Colonic mucosa (tissue), 4 donors: ENCODE measurements at places on chromosomes 12 and 14. TPM values are rescaled to one million over a fixed set of nuclear protein-coding genes. Genes with fewer than 3 reads are reported as not detected.

GRCh38 chr12:99235381-99235780 is 412.2 kb upstream of the GARIN6 start:
- H3K27me3 ChIP-seq, result no peaks in the 10 kb centered on the region
- no peak overlapping the region for H3K27ac ChIP-seq
- no peaks in the 10 kb centered on the region for H3K4me1 ChIP-seq

- no peaks in the 10 kb centered on the region for H3K4me1 ChIP-seq
- H3K36me3 ChIP-seq, result no peaks in the 10 kb centered on the region
- no peak overlapping the region for H3K27ac ChIP-seq
- DNase-seq, result no peak
- H3K4me3 ChIP-seq, result no peak overlapping the region
These were observed 73.7 kb downstream of the BBS10 start for GRCh38 chr12:76274420-76275083.

DNA sequence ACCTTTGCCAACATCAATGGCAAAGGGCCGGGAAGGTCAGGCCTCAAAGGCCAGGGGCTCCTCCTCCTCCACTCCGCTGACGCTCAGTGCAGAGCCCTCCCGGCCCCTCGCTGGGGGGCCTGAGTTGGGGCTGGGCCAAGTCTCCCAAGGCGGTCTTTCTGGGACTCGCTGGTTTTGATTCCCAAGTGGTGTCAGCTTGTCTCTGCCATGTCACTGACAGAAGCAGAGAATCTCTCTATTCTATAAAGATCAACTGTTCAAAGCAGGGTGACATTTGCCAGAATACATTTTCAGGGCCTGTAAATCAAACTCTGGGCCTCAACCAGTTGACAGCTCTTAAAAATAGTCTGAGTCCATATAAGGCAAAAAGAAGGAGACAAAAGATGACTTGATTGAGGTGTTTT is 75.9 kb downstream of the CCDC88C start:
- H3K4me1 ChIP-seq, result no peaks in the 10 kb centered on the region
- no peak for DNase-seq
- no peak overlapping the region for H3K4me3 ChIP-seq
- H3K36me3 ChIP-seq, result peaks cover 10% of the 10 kb centered on the region
- no peak overlapping the region for H3K27ac ChIP-seq
- no peaks in the 10 kb centered on the region for H3K27me3 ChIP-seq

DNA sequence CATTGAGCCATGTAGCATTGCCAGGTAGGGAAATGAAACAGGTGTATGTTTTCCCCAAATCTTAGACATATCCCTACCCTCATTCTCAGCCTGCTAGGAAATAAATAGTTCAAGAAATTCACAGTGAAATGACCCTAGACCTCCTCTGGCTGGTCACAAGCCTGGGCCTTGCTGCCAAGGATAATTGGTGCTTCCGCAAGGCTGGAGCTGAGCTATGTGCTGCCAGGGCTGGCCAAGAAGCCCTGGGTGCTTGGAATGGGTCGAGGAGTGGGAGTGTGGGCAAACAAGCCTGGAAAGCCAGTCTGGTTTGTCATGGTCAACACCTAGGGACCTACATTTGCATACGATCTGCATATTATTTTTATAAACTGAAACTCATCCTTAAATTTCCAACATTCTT is 31.3 kb upstream of the SLC10A1 start:
- no peak for DNase-seq

GRCh38 chr12:89261982-89262381 is 90.3 kb downstream of the DUSP6 start:
- DNase-seq, result no peak
- H3K27ac ChIP-seq, result no peak overlapping the region
- no peaks in the 10 kb centered on the region for H3K4me1 ChIP-seq
- H3K36me3 ChIP-seq, result no peaks in the 10 kb centered on the region
- no peaks in the 10 kb centered on the region for H3K27me3 ChIP-seq
- no peak overlapping the region for H3K4me3 ChIP-seq

- H3K36me3 ChIP-seq, result no peaks in the 10 kb centered on the region
- H3K4me3 ChIP-seq, result no peak overlapping the region
- no peaks in the 10 kb centered on the region for H3K4me1 ChIP-seq
- no peak for DNase-seq
- no peak overlapping the region for H3K27ac ChIP-seq
These were observed 365.8 kb upstream of the CCDC196 start for GRCh38 chr14:66120402-66120801.

The KCNC2 gene
- not detected for total RNA-seq

The ZNF26 gene
- 7.2 TPM for total RNA-seq

The PCED1B gene
- total RNA-seq, result 2.1 TPM

The PRH2 gene
- total RNA-seq, result not detected

- no peaks in the 10 kb centered on the region for H3K4me1 ChIP-seq
- DNase-seq, result no peak
- no peak overlapping the region for H3K4me3 ChIP-seq
These were observed 66.0 kb downstream of the TMTC3 start for GRCh38 chr12:88207921-88208620.

- H3K27me3 ChIP-seq, result no peaks in the 10 kb centered on the region
- no peak overlapping the region for H3K27ac ChIP-seq
- no peak for DNase-seq
- H3K4me1 ChIP-seq, result no peaks in the 10 kb centered on the region
- no peaks in the 10 kb centered on the region for H3K36me3 ChIP-seq
These were observed 7.6 kb downstream of the SLC7A8 start for GRCh38 chr14:23175823-23176222.

DNA sequence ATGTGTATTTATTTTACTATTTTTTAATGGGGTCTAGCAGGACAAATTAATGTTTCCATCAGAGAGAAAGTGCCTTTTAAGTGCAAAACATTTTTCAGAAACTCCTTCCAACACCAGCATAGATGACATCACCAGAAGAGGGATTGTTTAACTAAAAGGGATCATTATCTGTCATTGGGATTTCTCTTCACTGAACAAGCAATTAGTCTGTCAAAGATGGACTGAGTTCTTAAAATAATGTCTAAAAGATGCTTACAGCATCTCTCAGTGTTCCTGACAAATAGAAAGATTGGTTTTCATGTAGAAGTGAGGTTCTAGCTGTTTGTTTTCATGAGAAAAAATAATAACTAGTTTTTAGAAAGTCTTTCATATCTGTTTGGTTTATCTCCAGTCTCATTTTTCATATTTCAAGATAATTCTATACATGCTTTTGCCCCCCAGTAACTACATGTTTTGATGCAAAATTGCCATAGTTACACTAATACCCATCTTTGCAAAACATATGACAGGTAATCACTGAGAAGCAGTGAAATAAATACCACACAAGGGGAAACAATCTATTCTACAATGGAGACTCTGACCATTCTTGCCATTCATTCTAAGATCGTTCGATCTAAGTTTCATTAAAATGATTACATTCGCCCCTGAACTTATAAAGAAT is 850.3 kb downstream of the GALC start:
- H3K27ac ChIP-seq, result no peak overlapping the region
- H3K4me1 ChIP-seq, result no peaks in the 10 kb centered on the region
- no peak overlapping the region for H3K4me3 ChIP-seq
- no peaks in the 10 kb centered on the region for H3K36me3 ChIP-seq
- H3K27me3 ChIP-seq, result no peaks in the 10 kb centered on the region
- no peak for DNase-seq
